ENCODE measurements at places on chromosomes 12 and 14. TPM values are rescaled to one million over a fixed set of nuclear protein-coding genes. Genes with fewer than 3 reads are reported as not detected.

DNA sequence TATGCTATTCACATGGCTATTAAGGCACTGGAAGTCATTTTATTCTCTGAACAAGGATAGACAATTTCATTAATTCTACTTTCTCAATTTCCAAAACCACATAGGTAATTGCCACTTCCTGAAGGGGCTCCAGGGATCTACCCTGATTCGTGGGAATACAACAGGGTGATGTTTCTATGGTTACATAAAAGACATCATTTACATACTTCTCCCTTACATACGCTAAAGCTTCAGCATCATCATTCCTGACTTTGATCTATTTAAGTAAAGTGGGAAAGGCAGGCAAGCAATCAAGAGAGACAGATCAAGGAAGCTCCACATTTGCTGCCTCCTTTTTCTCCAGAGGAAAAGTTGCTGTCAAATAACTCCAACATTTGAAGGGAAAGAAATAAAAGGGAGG, 118.8 kb upstream of the SINHCAF start:
- no peak for DNase-seq

GPR132 gene
- polyA plus RNA-seq: 0.39 TPM

DNA sequence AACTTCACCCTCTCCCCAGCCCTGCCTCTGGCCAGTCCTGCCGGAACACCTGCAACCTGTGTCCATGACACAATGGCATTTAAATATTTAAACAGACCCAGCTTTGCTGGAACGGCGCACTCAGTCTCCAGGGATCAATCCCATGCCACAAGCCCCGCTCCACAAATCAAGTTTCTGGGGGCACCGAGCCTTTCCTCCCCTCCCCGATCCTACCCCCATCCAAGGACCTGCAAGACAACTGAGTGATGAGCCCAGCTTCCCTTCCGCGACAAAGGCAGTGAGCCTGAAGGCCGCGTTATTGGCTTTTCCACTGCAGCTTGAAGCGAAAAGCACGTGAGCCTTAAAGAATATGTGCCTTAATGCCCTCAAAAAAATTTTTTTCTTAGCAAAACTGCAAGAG, 185.7 kb downstream of the DPF3 start:
- DNase-seq: no peak

CCDC38 gene
- 0.48 TPM for polyA plus RNA-seq

AP5M1 gene
- polyA plus RNA-seq: 49.9 TPM

DNA sequence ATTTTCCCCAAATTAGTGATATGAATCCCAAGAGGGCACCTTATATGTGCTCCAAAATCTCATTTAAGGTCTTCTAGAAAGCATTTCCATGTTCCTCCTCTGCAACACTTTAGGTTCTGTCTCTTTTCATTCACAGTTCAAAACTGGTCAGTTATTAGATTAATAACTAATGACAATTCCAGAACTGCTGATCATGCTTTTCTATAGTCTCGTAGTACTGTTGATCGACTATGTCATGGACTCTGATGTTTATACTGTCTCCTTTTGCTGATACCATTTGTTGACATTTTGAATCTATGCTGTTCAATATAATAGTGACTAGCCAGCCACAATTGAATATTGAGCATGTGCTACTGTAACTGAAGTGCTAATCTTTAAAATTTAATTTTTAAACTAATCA, 728.3 kb downstream of the LRFN5 start:
- DNase-seq: no peak

PUS1 gene
- 13.6 TPM for polyA plus RNA-seq

- no peak for DNase-seq
Observed at GRCh38 chr12:75592638-75593335, 81.4 kb upstream of the KRR1 start.

VASH1 gene
- 35.8 TPM for polyA plus RNA-seq

DNA sequence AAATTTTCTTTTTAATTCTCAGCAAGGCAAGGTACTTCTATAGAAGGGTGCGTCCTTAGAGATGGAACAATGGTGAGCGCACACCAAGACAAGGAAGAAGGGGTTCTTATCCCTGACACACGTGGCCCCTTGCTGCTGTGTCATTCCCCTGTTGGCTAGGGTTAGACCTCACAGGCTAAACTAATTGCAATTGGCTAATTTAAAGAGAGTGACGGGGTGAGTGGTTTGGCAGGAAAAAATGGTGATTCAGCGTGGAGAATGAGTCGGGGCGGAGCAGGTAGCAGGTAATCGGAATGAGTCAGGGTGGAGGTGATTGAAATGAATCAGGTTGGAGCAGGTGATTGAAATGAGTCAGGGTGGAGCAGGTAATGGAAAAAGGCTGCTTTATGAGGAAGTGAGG, 36.3 kb upstream of the HECTD1 start:
- DNase-seq: no peak

GRCh38 chr14:104280085-104280901, 141.9 kb downstream of the KIF26A start:
- DNase-seq: no peak

GRCh38 chr12:25323581-25323982, 72.9 kb upstream of the KRAS start:
- DNase-seq: no peak

DNA sequence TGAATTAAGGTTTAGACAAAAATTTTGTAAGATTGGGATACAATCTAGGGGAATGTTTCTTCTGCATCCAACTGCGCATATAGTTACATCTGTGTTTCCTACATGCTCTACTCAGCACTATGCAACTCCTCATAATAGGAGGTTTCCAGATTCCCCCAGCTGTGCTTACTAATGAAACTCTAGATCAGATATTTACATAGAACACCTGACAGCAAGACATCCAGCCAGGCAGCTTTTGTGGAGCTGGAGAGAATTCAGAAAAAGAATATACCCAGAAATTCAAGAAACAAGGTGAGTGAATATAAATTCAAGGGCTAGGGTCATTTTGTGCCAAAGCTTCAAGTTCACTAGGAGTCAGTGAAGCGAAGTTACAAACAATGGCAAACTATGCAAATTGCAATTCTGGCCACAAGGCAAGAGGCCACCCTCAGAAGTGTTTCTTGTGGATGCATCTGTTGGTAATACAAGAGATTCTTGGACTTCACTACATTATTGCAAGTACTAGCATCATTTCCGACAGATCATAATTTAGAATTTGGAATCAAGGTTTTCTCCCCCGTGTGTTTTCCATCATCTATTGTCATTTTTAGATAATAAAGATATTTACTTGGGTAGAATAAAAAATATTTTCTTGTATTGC, 341.2 kb upstream of the NAV3 start:
- no peak for DNase-seq

GRCh38 chr12:47073951-47074350, 5.5 kb upstream of the PCED1B start:
- DNase-seq: no peak

CPM gene
- 27.3 TPM for polyA plus RNA-seq

RHOF gene
- 11.0 TPM for polyA plus RNA-seq

DNA sequence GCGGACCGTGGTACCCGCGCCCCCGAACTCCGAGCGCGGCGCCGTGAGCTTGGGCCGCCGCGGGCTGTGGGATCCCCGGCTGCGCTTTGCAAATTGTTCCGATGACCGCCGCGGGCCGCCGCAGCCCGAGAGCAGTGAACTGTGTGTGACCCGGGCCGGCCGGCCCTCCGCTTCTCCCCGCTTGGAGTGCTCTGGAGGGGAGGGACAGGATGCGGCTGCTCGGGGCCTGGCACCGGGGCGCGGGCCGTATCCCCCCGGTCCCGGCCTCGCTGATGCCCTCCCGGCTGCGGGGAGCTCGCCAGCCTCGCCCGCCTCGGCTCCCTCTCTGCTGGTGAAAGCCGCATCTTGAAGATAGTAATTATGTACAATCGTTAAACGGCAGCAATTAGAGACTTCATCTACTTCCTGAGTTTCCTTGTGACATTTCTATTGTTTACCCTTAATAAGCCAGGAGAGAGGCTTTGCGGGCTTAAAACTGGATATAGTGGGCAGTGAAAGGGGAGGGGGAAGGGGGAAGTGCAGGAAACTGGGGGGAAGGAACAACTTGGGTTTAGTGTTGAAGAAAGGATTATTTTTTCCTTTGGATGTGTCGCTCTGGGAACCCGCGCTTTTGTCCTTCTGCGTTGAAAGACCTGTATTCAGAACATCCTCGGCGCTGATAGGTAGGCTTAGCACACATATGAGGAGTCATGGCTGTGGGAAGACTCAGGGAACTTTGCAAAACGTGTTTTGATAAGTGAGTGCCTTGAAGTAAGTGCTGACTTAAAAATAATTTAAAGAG, 1.2 kb downstream of the PELI2 start:
- no peak for DNase-seq

CDKN1B gene
- polyA plus RNA-seq: 72.7 TPM

DNA sequence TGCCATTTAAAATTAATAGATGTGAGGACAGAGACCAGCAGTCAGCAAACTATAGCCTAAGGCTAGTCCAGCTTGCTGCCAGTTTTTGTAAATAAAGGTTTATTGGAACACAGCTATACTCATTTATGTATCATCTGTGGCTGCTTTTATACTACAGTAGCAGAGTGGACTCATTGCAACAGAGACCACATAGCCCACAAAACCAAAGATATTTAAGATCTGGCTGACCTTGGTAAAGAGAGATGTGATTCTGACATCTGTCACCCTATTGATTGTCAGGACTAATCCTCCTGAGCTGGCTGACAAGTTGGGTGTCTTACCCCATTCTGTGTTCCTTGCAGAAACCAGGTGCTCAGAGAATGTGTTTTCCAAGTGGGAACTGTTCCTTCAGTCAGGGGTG, 99.9 kb downstream of the BEGAIN start:
- no peak for DNase-seq

- no peak for DNase-seq
Observed at GRCh38 chr14:89543425-89543790, 126.4 kb upstream of the FOXN3 start.

KLRC2 gene
- not detected for polyA plus RNA-seq

PGF gene
- polyA plus RNA-seq: 8.8 TPM

RIPK3 gene
- 4.1 TPM for polyA plus RNA-seq

DNA sequence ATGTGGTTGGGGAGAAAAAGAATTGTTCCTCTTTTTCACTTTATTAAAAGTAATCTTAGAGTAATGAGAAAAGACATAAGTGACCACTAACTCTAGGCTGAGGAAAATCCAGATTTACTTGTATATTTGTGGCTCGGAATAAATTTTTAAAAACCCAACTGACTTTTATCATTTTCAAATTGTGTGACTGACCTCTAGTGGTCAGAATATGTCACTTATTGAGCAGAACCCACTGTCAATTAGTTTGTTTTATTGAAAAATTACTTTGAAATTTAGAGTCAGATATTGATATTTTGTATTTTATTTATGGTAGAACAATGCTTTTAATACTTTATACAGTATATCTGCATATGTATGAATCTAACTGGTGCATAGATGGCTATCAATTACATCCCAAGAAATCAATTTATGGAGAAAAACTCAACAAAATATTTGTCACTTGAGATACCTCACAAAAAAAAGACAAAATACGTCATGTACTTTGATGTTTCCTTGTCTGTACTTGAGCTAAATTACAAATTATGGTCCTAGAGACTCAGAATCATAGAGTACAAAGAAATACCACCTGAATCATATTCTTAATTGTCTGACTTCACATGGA, 229.4 kb downstream of the CNTN1 start:
- DNase-seq: peak; percentile 16

- DNase-seq: no peak
Observed at GRCh38 chr12:75439930-75440329, 40.6 kb upstream of the GLIPR1 start.

SLC25A21 gene
- 4.2 TPM for polyA plus RNA-seq

GRCh38 chr12:2401040-2401439, 348.3 kb downstream of the CACNA1C start:
- no peak for DNase-seq

DPY19L2 gene
- polyA plus RNA-seq: 65.5 TPM

- DNase-seq: no peak
Observed at GRCh38 chr12:94133964-94134795, 14.2 kb upstream of the PLXNC1 start.

DNA sequence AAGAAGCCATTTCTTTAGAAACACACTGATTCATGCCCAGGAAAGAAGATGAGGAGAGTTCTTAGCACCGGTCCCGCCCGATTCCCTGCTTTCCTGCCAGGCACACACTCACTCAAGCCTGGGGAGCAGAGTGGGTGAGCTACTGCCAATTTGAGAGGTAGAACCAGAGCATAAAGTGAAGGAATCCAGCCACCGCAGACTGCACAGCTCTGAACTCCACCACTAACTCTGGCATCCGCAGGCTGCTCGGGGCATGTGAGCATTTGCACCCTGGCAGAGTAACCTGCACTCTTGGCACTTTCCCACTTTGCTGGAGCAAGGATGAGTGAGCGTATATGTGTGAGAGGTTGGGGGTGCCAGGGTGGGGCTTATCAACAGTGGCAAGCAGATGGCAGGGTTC, 4.0 kb upstream of the SYNDIG1L start:
- no peak for DNase-seq

GRCh38 chr14:68401855-68402254, 391.0 kb downstream of the ZFP36L1 start:
- no peak for DNase-seq

DNA sequence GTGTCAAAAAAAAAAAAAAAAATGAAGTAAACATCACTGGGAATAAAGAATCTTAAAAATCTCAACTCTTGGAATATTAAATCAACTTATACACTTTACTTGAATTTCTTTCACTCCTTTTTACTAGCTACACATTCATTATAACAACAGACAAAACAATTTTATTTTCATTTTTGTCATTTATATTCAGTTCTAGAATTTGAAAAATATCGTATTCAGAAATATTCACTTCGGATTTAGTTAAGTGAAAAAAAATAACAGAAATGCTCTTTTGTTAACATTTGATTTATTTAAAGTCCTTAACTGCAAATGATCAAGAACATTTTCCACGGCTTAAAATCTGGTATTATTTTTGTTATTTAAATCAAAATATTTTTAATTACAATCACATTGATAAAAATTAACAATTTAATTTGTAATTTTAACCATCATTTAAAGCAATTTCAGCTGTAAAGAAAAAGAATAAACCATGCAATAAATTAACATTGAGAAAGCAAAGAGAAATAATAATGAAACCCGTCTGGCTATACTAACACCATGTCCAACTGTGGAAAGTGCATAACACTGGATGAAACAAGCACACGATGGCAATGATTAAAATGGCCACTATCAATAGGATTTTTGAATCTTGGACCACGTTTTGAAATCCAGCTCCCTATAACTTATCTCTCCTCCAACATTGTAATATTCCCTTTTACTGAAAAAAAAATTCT, 5.2 kb downstream of the FOXA1 start:
- DNase-seq: no peak

- DNase-seq: no peak
Observed at GRCh38 chr12:101839324-101840283, 8.8 kb upstream of the GNPTAB start.

- no peak for DNase-seq
Observed at GRCh38 chr12:20077618-20078017, 290.7 kb upstream of the PDE3A start.

- DNase-seq: no peak
Observed at GRCh38 chr14:76490735-76491134, 114.8 kb downstream of the ESRRB start.
